ENCODE measurements at places on chromosomes 4 and X. TPM values are rescaled to one million over a fixed set of nuclear protein-coding genes. Genes with fewer than 3 reads are reported as not detected.

Gene CYSLTR1
- total RNA-seq: not detected

Gene KLHL4
- 33.7 TPM for total RNA-seq

Gene HS3ST1
- 2.9 TPM for total RNA-seq

Gene DKK2
- total RNA-seq: 6.0 TPM

Gene USP17L26
- not detected for total RNA-seq

Gene HSFX3
- total RNA-seq: not detected

Gene DUSP21
- not detected for total RNA-seq
